Immature natural killer cell (primary cell): ENCODE measurements at places on chromosomes 7 and 10.

GRCh38 chr10:34789966-34790506 is 25.1 kb downstream of the PARD3 start:
- H3K4me3 ChIP-seq, result no peak overlapping the region
- H3K36me3 ChIP-seq, result no peaks in the 10 kb centered on the region
- H3K27ac ChIP-seq, result no peak overlapping the region
- no peak for DNase-seq

- DNase-seq, result no peak
- peak overlapping the region; percentile 28 for H3K27ac ChIP-seq
- peaks cover 63% of the 10 kb centered on the region for H3K4me1 ChIP-seq
- H3K4me3 ChIP-seq, result no peak overlapping the region
Measured at GRCh38 chr7:66930341-66930740, 9.3 kb downstream of the TMEM248 start.

DNA sequence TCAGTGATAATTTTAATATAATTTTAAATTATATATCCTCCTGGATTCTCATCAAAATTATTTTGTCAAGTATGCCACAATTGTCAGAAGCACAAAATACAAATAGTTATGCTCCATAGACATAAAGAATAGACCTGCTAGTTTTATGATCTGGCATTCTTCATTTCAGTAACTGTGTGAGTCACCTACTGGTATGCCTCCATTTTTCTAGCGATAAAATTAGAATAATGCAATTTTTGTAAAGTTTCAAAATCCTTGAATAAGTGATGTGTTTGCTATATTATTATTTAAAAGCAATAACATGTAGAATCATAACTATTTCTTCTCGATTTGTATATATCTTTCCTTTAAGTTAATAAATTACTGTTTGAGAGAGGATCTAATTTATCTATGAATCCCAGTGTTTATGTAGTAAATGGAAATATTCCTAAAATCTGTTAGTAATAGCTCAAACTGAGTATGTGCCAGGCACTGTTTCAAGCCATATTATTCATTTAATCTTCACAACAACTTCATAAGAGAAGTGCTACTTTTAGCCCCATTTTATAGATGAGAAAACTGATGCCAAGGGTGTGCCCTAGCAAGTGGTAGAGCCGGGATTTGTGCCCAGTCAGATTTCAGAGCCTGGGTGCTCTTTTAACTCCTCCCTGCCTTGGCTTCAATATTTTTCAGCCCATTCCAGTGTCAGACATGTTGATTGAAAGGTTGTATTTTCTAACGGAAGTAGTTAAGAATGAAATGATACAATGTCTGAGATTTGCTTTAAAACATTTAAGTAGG is 38.4 kb downstream of the NET1 start:
- H3K36me3 ChIP-seq, result peaks cover 25% of the 10 kb centered on the region
- H3K4me3 ChIP-seq, result no peak overlapping the region
- no peaks in the 10 kb centered on the region for H3K27me3 ChIP-seq
- peaks cover 32% of the 10 kb centered on the region for H3K4me1 ChIP-seq

DNA sequence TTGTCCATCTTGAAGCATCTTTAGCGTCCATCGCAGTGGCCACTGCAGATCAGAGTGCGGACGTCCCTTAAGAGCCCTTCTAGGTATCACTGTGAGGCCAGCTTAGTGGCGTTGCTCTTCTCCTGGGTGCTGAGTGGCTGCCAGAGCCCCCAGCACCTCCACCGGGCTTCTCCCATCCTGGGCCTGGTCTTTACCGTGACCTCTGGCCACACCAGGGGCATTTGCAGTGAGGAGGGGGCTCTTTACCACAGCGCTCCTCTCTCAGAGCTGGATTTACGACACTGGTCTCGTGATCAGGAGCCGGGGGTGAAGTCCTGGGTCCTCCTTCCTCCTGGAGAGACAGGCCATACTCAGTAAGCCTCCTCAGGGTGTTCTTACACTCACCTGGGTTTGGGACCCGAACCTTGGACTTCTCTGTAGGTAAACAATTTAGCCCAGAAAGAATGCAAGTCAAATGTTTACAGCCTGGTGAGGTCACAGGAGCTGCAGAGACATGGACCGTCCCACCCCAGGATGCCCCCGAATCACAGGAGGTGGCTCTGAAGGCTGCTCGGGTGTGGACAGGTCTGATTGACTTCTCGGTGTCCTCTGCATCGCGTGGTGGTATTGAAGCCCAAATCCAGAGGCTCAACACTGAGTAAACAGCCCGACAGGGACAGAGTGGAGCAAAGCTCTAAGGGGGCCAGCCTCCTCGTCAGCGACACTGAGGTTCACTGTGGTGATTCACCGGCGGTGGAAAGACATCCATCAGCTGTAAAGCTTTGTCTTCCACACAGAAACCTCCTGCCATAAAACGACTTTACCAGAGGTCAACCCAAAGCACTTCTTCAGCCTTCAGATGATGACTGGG is 33.0 kb downstream of the JAKMIP3 start:
- H3K27ac ChIP-seq, result no peak overlapping the region
- no peak for DNase-seq
- no peak overlapping the region for H3K4me3 ChIP-seq
- no peaks in the 10 kb centered on the region for H3K36me3 ChIP-seq
- H3K4me1 ChIP-seq, result peaks cover 12% of the 10 kb centered on the region

GRCh38 chr7:107975394-107976013 is 27.5 kb downstream of the LAMB1 start:
- H3K36me3 ChIP-seq, result no peaks in the 10 kb centered on the region
- H3K27me3 ChIP-seq, result peaks cover 2% of the 10 kb centered on the region
- no peak overlapping the region for H3K4me3 ChIP-seq

DNA sequence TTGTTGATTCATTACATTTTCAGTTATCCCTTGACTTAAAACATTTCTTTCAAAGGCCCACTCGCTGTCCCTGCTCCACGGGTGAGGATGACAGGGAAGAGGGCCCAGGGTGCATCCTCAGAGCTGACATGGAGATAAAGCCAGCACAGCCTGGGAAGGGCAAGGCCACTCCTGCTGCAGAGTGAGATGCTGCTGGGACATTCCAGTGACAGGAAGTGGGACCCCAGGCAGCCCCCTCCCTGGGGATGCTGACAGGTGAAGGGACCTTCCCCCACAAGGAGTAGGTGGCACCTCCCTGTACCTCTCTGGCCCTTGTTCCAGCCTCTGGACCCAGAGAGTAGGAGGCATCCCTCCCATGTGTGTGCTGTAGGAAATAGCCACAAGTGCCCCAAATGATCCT is 97.8 kb upstream of the DDC start:
- peaks cover 50% of the 10 kb centered on the region for H3K4me1 ChIP-seq
- H3K4me3 ChIP-seq, result peak overlapping the region; percentile 88
- no peaks in the 10 kb centered on the region for H3K36me3 ChIP-seq
- no peak for DNase-seq

DNA sequence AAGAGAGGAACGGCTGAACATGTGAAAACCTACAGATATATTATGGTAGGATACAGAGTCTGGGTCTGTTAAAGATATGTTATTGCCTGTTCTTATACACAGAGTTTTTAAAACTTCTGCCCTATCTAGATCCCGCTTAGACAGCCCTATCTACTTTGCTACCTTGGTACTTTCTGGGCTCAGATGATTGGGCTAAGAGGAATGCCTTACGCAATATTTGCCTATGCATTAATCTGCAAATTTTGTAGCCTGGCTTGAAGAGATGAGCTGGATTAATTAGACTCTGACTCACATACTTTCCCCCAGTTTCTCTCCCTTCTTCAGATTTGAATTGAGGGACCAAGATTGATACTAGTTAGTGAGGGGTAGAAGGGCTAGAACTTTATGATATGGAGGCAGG is 33.6 kb upstream of the A1CF start:
- H3K27ac ChIP-seq, result no peak overlapping the region
- no peaks in the 10 kb centered on the region for H3K4me1 ChIP-seq
- no peaks in the 10 kb centered on the region for H3K27me3 ChIP-seq
- no peak overlapping the region for H3K4me3 ChIP-seq
- no peaks in the 10 kb centered on the region for H3K36me3 ChIP-seq
- DNase-seq, result no peak

- no peaks in the 10 kb centered on the region for H3K27me3 ChIP-seq
- H3K27ac ChIP-seq, result no peak overlapping the region
- no peak for DNase-seq
Measured at GRCh38 chr7:138554674-138555073, 94.6 kb downstream of the TRIM24 start.

DNA sequence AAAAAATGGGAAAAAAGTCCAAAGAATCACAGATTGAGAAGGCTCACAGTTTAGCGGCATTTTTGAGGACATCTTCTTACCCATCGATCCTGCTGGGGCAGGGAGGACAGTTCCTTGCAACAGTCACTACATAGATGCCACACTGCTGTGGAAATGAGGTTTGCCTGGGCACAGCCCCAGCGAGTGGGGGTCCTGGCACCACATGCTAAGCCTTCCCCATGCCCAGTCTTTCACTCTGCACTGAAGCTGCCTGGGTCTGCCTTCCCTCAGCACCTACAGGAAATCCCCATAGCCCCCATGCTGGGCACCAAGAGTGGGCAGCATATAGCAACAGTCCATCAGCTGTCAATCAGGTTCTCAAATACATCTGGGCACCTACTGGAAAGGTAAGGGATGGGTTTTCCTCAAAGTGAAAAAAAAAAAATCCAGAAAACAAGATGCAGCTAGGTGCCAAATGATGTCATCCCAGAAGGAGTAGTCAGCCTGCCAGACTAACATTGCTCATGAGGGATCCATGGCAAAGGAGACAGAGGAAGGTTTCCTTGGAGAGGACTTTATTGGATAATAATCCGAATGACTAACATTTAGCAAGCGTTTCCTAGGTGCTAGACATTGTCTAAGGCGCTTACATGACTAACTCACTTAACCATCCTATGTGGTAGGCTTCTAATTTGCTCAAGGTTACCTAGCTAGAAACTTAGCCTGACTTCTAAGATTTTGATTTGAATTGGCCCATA is 125.7 kb upstream of the CXCL12 start:
- DNase-seq, result no peak
- no peaks in the 10 kb centered on the region for H3K4me1 ChIP-seq
- no peak overlapping the region for H3K27ac ChIP-seq

DNA sequence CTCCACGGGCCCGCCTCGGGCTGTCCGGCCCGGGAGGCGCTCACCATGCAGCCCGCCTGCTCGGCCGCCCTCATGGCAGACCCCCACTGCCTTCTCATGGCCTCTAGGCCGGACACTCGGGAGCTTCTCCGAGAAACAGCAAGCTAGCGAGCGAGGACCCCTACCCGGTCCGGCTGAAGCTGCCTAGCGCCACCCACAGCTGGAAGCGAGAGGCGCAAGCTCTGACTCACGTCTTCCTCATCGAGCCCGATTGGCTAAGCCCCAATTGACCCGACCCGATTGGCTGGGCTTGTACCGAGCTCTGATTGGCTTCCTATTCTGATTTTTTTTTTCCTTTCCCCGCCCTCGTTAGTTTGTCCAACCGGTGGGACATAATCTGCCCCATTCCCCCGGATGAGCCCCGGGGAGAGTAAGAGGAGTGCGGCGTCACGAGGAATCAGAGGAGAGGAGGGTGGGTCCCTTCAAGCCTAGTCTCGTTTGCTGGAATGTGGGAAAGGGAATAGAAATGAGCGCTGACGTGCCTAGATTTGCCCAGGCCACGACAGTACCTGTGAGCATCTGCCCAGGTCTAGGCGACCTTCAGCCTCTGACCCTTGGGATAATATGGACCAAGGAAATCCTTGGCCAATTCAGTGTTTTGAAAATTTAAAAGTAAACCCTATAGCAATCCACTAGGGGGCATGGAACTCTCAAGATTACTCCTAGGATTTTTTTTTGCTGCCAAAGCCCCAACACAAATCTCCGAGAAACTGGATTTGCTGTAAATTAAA is at the start of gene TYSND1:
TYSND1 (minus strand) TSS at position 212 of the 770 bp plus-strand sequence; CDS start at position 98, 114 bp downstream.
- DNase-seq, result peak; percentile 91
- peak within 1 kb of the TSS; percentile 96 for H3K27ac ChIP-seq
- peak within 1 kb of the TSS; percentile 93 for H3K4me3 ChIP-seq

DNA sequence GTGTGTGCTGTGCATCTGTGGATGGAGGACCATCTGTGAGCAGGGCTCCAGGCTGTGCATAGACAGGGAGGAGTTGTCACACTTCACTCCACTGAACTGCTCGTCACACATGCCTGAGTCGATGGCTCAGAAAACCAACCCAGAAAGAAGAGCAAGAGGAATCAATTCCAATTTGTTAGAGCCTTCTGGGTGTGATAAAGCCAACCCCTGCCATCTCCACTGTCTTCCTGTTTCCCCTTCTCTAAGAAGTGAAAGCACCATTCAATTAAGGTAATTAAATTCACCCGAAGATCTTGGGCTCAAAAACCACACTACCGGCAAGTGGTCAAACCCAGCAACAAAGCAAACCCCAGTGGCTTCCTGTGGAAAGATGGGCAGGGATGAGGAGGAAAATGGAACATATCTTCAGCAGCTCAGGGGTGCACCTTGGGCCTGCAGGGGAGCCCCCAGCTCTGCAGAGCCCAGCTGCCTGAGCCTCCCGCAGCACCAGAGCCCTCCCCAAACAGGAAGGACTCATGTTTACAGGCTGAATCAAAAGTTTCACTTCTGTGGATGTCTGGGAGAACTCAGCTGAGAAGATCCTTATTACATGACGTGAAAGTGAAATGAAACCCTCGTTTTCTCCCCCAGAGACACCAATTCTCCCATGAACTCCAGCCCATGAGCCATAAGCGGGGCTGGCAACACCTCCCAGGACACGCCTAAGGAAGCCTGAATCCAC is 10.9 kb downstream of the C10orf71 start:
- peaks cover 9% of the 10 kb centered on the region for H3K27me3 ChIP-seq
- H3K27ac ChIP-seq, result peak overlapping the region; percentile 86
- H3K36me3 ChIP-seq, result peaks cover 10% of the 10 kb centered on the region
- peak; percentile 52 for DNase-seq

DNA sequence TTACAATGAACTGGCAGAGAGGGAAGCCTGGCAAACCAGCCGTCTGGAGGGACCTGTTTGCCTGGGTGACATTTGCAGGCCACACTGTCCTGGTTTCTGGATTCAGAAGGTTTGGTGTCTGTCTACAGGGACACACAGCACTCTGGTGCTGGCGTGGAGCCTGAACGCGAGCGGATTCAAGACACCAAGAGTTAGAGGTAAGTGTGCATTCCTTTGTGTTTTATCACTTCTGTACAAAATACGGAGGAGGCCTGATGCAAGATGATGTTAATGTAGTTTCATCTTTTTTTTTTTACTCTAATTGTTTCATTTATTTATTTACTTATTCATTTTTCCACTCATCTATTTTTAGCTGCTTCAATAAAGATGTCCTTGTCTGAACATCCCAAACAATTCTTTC is 485.3 kb upstream of the ADARB2 start:
- no peaks in the 10 kb centered on the region for H3K36me3 ChIP-seq
- H3K4me3 ChIP-seq, result no peak overlapping the region
- H3K4me1 ChIP-seq, result no peaks in the 10 kb centered on the region
- no peak overlapping the region for H3K27ac ChIP-seq
- no peak for DNase-seq

DNA sequence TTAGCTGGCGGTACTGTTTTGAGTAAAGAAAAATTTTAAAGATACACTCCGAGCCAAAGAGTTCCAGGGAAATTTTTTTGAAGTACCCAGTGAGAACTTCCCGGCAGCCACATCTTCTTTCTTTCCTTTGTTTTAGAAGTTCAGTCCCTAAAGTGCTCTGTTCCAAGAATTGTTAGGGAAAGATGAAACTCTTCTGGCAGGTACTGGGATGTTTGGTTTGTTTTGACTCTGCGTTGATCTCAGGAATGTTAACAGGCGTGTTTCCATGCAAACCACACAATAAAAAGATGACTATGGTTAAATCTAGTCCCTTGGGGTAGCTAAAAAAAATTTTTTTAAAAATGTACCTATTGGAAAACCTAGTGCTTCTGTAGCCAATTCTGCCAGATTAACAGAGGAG is 224.7 kb upstream of the PHYHIPL start:
- no peaks in the 10 kb centered on the region for H3K36me3 ChIP-seq
- no peaks in the 10 kb centered on the region for H3K4me1 ChIP-seq
- peaks cover under 1% of the 10 kb centered on the region for H3K27me3 ChIP-seq
- no peak for DNase-seq
- no peak overlapping the region for H3K4me3 ChIP-seq

- no peaks in the 10 kb centered on the region for H3K36me3 ChIP-seq
- no peak overlapping the region for H3K4me3 ChIP-seq
- H3K27ac ChIP-seq, result no peak overlapping the region
- DNase-seq, result no peak
- no peaks in the 10 kb centered on the region for H3K27me3 ChIP-seq
Measured at GRCh38 chr10:76149602-76150138, 718.2 kb downstream of the LRMDA start.
